ENCODE measurements at places on chromosomes 13 and 19. TPM values are rescaled to one million over a fixed set of nuclear protein-coding genes. Genes with fewer than 3 reads are reported as not detected.

LRG1 gene
- total RNA-seq, result 0.62 TPM

C19orf33 gene
- not detected for total RNA-seq

RNF17 gene
- total RNA-seq, result 0.07 TPM

LILRB4 gene
- 9.2 TPM for total RNA-seq

C19orf44 gene
- total RNA-seq, result 6.2 TPM

U2AF1L4 gene
- 26.2 TPM for total RNA-seq

ZNF773 gene
- total RNA-seq, result 18.9 TPM

NUP58 gene
- 65.0 TPM for total RNA-seq

CYP4F3 gene
- total RNA-seq, result 2.6 TPM

RUBCNL gene
- 9.3 TPM for total RNA-seq

DZIP1 gene
- total RNA-seq, result 67.3 TPM

VSTM1 gene
- not detected for total RNA-seq

PRSS57 gene
- not detected for total RNA-seq

KCNN4 gene
- total RNA-seq, result 0.84 TPM

TTC9B gene
- total RNA-seq, result 90.0 TPM

C13orf42 gene
- total RNA-seq, result not detected

OR10H1 gene
- total RNA-seq, result 0.09 TPM

DHDH gene
- total RNA-seq, result 3.2 TPM

RASGRP4 gene
- total RNA-seq, result 1.3 TPM

MAG gene
- total RNA-seq, result 1,472 TPM

KLF1 gene
- total RNA-seq, result not detected

CYP4F22 gene
- not detected for total RNA-seq

ZNF723 gene
- not detected for total RNA-seq

GFY gene
- total RNA-seq, result not detected

SIGLEC12 gene
- not detected for total RNA-seq

SULT2A1 gene
- not detected for total RNA-seq

ZNF541 gene
- 0.82 TPM for total RNA-seq
